ENCODE measurements at places on chromosomes 11 and 22. TPM values are rescaled to one million over a fixed set of nuclear protein-coding genes. Genes with fewer than 3 reads are reported as not detected.

- peak; percentile 73 for DNase-seq
Observed at GRCh38 chr11:10581481-10582019, 13.1 kb upstream of the LYVE1 start.

Gene CDCA5
- total RNA-seq: 47.9 TPM

DNA sequence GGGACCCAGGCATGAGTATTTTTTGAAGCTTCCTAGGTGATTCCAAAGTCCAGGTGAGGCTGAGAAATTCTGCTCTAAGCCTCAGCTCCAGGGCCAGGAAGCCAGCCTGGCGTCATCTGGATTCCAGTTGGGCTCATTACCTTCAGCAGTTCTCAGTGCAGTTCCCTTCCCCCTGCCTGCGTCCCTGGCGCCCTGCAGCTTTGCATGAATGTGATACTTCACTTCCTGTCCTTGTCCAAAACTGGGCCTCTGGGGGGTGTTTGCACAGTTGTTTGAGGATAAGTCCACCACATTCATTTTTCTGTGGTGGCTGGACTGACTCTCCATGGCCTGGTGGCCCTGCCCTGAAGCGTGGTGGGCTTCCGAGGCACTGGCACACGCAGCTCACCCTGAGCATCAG is 98.1 kb downstream of the TENM4 start:
- DNase-seq: no peak

DNA sequence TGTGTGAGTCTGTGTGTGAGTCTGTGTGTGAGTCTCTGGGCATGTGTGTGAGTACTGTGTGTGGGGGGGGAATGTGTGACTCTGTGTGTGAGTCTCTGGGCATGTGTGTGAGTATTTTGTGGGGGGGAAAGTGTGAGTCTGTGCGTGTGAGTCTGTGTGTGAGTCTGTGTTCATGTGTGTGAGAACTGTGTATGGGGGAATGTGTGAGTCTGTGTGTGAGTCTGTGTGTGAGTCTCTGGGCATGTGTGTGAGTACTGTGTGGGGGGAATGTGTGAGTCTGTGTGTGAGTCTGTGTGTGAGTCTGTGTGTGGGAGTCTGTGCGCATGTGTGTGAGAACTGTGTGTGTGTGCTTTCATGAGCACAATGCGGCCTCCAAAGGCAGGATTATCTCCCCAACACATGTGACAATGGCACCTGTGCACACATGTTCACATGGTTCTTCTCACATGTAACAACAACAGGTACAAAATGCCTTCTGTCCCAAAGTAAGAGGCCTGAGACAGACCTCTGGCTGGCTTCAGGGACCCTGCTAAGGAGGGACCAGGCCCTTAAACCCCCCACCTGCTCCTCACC is 1.6 kb downstream of the CD5 start:
- DNase-seq: no peak

DNA sequence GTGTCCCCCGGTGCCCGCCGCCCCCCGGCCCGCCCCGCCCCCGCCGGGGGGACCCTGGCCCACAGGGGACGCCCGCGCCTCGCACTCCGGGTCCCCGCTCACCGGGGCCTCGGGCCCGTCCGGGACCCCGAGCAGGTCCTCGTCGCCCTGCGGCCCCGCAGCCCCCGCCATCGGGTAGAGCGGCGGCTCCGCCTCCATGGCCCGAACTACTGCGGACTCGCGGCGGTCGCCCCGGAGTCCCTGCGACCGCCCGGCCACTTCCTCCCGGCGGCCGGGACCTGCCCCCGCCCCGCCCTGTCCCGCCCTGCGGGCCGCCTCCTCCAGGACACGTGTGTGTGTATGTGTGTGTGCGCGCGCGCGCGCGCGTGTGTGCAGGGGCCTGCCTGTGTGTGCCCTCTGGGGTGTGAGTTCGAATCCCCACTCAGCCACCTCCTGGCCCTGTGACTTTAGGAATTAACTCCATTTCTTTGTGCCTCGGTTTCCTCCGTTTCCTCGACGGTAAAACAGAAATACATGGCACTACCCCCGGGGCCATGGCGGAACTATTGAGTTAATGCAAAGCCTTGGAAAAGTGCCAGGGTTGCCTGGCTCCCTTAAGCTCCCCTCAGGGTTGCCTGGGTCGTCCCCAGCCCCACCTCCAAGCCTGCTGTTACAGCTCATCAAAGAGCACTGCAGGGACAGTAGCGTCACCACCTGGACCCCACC is at the start of gene UNC93B1:
UNC93B1 (minus strand) TSS at position 252 of the 705 bp plus-strand sequence; CDS start at position 198, 54 bp downstream.
- peak; percentile 85 for DNase-seq

- peak; percentile 26 for DNase-seq
Observed at GRCh38 chr11:77046060-77046501, 11.9 kb downstream of the B3GNT6 start.

DNA sequence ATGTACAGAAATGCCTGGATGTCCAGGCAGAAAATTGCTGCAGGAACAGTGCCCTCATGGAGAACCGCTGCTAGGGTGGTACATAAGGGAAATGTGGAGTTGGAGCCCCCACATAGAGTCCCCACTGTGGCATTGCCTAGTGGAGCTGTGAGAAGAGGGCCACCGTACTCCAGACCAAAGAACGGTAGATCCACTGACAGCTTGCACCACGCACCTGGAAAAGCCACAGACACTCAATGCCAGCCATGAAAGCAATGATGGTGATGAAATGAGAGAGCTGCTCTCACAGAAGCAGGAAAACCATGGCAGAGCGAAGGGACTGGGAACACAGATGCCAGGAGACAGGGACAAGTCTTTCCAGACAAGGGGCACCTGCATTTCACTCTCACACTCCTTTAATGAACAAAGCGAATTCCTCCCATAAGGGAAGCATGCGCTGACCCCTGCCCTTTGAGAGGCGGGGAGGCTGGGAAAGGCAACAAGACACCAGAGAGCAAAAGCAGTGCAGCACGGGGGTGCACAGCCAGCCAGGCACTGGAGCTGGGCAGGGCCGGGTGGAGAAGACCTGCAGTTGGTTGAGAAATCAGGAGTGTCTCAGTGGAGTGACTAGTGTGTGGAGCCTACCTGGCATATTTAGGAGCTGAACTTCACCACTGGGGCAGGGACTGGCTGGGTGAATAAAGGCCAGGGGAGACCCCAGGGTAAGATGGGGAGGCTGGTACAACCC is 1025.2 kb downstream of the TBC1D22A start:
- no peak for DNase-seq

Gene XNDC1N
- 10.8 TPM for total RNA-seq

GRCh38 chr11:108221371-108221770 is 1.1 kb downstream of the NPAT start:
- DNase-seq: peak; percentile 44

Gene AIFM3
- 0.47 TPM for total RNA-seq

GRCh38 chr22:48595511-48595905 is 1232.2 kb downstream of the BRD1 start:
- no peak for DNase-seq

DNA sequence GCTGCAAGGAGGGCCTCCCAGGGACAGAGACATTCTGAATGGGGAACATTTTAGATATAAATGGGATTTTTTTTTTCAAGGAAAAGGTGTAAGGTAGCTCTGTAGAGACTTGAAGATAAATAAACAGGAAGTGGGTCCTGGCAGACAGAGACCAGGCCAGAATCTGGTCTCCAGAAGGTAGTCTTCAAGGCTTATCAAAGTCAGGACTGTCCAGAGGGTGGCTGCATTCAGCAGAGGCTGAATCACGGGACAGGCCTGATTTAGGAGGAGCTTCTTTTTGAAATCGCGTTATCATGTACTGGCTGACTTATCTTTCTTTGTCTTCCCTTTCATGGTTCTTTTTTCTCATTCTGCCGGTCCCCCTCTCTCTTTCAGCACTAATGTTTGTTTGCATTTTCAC is 542.9 kb downstream of the NTM start:
- DNase-seq: no peak

Gene OR51B4
- not detected for total RNA-seq

DNA sequence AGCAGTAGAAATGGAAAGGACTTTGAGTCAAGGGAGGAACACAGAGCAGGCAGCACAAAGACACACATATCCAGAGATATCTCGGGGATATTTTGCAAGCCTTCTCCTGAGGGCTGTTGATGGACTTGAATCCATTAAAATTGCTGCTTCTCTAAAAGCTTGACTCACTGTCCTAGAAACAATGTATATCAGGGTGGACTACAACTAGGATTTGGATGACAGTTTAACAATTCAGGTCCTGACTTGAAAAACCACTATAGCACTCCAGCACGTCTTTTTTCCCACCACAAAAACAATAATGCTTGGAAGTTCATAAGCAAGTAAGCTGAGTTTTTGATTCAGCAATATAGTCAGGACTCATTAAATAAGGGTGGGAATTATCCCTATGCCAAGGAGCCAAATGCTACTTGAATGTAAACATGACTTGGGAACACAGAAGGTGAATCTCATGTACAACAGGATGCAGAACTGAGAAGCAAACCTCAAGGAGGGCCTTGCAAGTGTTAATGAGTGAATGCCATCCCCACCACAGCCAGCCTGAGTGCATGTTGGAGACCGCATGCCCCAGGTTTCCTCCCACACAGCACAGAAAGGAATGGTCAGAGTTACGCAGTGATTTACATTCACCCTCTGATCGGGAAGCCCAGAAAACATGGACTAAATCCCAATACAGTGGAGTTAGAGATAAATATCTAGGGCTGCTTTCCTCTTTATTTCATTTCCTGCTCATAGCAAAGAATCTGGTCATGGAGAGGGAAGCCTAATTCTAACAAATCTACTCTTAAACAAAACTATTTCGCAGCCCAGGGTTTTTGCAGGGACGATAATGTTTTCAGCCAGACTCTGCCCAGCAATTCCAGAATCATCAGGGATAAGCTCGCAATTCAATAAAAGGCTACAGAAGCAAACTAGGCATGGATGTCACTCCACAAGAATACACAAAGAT is 98.4 kb upstream of the OR9G4 start:
- no peak for DNase-seq

Gene GRM5
- 0.10 TPM for total RNA-seq

Gene OR5T2
- total RNA-seq: not detected

- peak; percentile 17 for DNase-seq
Observed at GRCh38 chr11:14544611-14545010, 24.4 kb upstream of the PSMA1 start.

DNA sequence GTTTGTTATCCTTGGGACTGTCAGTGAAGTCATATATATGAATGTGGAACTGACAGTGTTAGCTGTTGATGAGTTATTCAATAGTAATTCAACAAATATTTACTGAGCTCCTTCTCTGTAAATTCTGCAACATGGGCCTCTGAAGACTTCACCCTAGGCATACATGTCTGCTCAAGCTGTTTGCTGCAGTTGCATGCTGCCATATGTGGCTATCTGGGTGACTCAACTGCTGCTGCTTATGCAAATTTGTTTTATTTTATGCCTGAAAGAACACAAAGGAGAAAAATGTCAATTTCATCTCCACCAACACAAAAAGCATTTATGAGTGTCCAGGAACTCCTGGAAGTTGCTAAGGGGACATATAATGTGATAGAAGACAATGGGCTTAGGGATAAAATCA is 417.6 kb downstream of the AASDHPPT start:
- peak; percentile 64 for DNase-seq

Gene SIRT3
- 12.5 TPM for total RNA-seq

DNA sequence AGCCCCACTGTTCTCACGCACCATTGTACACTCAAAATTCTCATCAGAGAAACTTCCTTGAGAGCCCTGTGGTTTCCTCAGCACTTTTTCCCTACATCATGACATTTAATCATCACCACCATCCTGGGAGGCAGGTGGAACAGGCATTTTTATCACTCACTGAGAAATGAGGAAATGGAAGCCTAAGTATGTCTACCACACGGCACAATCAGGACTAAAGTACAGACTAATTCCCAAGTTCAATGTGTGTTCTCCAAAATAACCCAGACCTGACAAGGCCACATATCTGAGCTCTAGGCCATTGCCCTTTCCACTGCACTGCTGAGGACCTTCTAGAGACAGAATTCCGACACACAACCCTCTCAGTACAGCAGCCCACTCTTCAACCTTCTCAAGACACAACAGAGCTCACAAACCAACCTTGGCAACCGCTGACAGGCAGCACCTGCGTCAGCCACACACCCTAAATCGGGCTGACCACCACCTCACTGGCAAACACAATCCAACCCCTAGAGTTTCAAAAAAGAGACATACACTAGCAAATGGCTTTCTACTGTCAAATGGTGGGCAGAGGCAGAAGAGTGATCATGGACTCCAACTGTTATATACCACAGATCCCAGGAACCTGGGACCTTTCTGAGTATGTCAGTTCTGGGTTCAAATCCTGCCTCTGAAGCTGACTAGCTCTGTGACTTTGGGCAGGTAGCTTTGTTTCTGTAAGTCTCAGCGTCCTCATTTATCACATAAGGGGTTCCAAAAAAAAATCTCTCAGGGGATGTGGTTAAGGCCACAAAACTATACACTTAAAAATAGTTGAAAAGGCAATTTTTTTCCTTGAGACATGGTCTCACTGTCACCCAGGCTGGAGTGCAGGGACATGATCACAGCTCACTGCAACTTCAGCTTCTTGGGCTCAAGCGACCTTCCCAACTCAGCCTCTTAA is 16.3 kb downstream of the SMCO4 start:
- DNase-seq: no peak

DNA sequence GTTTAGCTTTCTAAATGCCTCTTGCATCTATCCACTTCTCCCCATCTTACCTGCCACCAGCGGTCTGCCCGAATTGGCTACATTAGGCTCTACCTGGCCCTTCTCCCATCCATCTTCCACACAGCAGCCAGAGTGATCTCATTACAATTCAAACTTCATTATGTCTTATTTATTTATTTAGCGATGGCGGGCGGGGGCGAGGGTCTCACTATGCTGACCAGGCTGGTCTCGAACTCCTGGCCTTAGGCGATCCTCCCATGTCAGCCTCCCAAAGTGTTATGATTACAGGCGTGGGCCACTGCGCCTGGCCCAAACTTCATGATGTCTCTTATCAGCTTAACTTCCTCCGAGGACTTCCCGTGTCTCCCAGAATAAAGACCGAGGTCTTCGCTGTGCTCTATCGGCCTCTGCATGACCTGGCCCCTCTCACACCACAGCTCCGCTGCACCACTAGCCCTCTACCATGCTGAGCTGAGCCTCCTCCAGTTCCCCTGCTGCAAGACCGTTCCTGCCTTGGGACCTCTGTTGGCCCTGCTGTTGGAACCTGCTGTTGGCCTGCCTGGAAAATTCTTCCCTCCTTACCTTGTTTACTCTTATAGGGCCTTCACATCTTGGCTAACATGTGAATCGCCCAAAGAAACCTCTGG is 870 bp upstream of the CTTN start:
- no peak for DNase-seq

DNA sequence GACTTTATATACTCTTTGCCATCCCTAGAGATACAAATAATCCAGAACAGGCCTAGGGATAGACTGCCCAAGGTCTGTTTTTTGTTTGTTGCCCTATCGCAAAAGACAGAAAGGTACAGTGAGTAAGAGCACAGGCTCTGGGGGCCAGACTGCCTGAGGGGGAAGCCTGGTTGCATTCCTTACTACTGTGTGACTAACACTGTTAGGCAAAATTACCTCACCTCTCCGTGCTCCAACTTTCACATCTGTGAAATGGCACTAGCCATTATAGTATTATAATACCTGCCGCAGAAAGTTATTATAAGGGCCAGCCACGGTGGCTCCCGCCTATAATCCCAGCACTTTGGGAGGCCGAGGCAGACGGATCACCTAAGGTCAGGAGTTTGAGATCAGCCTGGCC is 14.5 kb downstream of the SLC35F2 start:
- DNase-seq: peak; percentile 89

Measured in M059J (cell line).